ENCODE measurements at places on chromosomes 13 and 19.

DNA sequence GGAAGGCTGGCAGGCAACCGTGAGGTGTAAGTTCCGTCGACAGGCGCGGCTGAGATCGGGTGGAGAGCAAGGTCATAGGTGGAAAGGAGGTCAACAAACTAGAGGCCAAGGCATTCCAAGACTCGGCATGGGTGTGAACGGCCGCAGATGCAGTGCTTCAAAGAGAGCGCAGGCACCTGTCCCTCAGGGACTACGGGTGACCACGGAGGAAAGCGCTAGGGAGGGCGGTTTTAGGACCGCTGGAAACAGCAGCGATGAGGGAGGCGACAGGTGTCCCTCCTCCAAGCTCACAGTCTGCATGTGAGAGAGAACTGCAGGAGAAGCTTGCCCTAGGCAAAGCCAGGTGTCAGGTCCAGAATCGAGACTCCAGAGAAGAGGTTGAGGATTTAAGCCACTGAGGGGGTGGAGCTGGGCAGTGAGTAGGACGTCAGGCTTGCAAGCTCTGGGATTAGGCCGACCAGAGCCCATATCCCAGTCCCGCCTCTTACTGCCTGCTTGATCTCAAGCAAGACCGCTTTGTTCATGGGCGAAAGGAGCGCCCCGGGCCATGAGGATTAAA is 1.6 kb upstream of the MLNR start:
- no peak for DNase-seq

GRCh38 chr13:113816946-113817859 is 46.7 kb downstream of the GAS6 start:
- DNase-seq = peak; percentile 83

GRCh38 chr13:44382635-44383145 is 9.1 kb downstream of the SERP2 start:
- DNase-seq = no peak

DNA sequence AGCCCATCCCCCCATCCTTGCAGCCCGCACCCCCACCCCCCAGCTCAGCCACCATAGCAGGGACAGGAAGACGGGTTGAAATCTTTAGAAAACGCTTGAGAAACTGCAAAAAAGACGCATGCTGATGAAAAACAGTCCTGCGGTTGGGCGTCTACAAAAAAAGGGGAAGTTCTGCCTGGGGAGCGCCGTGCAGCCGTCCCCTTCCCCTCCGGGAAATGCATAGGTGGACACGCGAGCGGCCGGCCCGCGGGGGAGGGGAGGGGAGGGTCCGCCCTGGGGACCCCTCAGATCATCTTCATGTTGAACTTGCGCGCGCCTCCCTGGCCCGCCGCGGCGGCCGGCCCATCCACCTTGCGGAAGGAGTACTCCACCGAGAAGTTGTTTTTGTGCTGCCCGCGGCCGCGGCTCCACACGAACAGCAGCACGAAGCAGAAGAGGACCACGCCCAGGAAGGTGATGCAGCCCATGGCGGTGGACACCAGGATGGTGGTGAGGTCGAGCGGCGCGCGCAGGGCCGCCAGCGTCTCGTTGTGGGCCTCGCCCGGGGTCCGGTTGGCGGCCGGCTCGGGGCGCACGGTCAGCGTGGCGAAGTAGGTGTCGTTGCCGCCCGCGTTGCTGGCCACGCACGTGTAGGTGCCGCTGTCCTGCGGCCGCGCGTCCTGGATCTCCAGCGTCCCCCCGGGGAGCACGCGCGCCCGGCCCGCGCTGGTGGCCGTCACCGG is 7.9 kb upstream of the PEAK3 start:
- DNase-seq = peak; percentile 52

GRCh38 chr19:35846038-35846668 is 6.2 kb downstream of the NPHS1 start:
- DNase-seq = no peak

GRCh38 chr19:41298348-41298964 is 11.5 kb upstream of the CCDC97 start:
- peak; percentile 34 for DNase-seq

- no peak for DNase-seq
Measured at GRCh38 chr13:114108894-114109293, 23.5 kb downstream of the RASA3 start.

DNA sequence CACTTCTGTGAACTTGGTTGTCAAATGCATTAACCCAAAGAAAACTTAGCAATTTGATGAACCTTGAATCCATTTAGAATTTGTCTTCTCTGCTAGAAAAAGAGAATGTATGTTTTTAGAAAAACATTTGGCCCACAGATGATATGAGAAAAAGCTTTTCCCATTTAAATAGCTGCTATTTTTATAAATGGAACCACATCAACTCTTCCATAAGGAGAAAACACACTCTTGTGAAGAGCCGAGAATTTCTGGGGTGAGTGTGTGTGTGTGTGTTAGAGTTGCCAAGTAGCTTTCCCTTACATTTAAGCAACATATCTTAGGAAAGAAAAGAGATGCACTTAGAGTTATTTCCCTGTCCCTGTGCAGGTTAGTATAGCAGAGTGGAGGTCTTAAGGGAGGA is 322.8 kb downstream of the ITGBL1 start:
- DNase-seq = no peak

DNA sequence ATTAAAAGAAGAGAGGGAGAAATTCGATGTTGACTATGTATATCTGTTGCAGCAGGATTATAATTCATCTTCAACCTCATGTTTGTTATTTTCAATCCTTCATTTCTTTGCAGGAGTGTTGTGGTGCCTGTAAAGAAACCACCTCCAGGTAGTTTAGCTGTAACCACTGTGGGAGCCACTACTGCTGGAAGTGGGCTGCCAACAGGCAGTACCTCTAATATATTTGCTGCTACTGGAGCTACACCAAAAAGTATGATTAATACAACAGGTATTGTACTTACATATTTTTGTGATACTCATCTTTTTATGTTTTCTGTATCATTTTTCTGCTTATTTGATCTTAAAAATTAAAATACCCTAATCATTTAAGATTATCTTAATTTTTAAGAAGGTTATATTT is 266.5 kb downstream of the NBEA start:
- no peak for DNase-seq

DNA sequence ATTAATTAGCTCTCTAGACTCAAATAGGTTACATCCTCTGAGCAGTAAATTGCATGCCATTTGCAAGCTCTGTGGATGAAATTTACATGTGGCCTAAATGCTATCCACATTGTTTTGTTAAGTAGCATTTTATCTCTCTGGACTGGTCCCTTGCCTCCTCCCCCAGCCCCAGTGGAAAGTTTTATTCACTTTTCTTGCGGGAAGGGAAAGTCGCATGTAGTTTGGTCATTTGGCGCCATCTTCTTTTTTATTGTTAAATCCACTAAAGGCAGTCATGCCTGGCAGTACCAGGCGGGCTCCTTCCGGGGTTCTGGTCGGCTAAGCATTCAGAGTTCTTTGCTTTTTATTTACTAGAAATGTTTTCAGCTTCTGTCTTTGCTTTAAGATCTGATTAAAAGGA is 188.7 kb downstream of the TM9SF2 start:
- DNase-seq = no peak

GRCh38 chr19:30871979-30872378 is 477.3 kb downstream of the TSHZ3 start:
- DNase-seq = no peak

DNA sequence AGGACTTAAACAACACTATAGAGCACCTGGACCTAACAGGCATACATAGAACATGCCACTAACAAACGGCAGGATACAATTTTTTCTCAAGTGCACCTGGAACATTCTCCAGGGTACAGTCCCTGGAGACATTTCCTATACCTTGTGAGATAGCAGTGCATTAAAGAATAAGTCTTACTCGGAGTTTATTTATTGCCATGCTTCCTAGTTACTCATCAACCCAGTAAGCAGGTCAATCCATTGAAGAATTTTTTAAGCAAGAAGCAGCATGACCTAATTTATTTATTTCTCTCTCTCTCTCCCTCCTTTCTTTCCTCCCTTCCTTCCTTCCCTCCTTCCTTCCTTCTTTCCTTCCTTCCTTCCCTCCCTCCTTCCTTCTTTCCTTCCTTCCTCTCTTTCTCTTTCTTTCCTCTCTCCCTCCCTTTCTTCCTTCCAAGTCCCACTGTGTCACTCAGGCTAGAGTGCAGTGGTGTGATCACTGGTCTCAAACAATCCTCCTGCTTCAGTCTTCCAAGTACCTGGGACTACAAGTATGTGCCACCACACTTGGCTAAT is 6.6 kb upstream of the TFDP1 start:
- DNase-seq = no peak

GRCh38 chr19:409516-410242 is 732 bp upstream of the C2CD4C start:
- no peak for DNase-seq

- no peak for DNase-seq
Measured at GRCh38 chr13:46041419-46041839, 11.1 kb downstream of the ZC3H13 start.

GRCh38 chr19:45677351-45678230 is 9.6 kb downstream of the GIPR start:
- DNase-seq = peak; percentile 89

DNA sequence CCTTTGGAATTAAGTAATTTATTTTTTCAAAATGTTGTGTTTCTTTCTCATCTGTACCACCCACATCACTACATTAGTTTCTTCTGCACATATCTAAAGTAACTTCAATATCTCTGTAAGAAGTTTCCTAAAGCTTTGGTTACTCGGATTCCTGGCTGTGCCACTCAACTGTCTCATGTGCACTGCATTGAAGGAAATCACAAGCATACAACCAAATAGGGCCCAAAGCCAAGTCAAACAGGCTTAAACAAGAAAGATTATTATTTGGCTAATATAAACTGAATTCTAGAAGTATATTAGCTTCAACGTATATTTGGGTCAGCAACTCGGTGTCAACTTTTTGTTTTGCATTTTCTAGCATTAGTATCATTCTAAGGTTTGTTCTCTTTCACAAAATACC is 1647.6 kb upstream of the SPRY2 start:
- no peak for DNase-seq

DNA sequence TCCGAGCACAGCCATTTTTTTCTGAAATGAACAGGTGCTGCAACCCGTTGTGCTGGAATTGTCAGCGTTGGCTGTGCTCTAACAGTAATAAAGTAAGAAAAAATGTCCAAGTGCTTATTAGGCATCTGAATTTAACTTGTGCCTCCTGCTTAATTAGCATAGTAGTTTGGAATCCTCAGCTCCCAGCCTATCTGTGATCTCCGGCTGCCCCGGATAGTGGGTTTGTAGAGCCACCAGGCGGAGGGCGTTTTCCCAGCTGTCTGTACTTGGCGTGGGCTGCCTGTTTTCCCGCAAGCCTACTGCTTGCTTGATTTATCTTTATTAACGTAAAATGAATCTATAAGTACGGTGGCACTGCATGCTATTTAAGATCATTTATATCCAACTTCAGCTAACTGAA is 137.9 kb downstream of the MTUS2 start:
- no peak for DNase-seq

- DNase-seq = no peak
Measured at GRCh38 chr19:16016226-16017137, 59.8 kb upstream of the TPM4 start.

DNA sequence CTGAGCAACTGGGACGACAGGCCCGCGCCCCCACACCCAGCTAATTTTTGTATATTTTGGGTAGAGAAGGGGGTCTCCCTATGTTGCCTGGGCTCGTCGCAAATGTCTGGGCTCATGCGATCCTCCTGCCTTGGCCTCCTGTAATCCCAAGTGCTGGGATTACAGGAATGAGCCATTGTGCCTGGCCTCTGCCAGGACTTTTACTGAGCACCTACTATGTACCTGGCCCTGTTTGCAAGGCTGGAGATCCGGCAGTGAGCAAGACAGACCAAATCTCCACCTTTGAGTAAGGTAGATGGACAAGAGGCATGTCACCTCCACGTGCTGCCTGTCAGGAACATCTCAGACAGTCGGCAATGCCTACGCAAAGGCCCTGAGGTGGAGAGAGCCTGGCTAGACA is 6.9 kb downstream of the FKBP8 start:
- DNase-seq = no peak

DNA sequence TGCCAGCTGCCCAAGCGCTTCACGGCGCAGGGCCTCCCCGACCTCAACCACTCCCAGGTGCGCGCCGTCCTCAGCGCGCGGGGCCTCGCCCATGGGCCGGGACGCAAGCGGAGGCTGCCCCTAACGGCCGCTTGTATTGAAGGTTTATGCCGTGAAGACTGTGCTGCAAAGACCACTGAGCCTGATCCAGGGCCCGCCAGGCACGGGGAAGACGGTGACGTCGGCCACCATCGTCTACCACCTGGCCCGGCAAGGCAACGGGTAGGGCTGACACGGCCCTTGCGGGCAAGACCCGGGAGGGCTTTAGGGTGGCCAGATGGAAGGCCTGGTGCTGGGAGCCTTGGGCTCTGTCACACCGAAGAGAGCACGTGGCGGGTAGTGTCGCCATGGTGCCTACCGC is 23.2 kb downstream of the UPF1 start:
- DNase-seq = no peak

- no peak for DNase-seq
Measured at GRCh38 chr19:8585894-8586750, 8.9 kb upstream of the MYO1F start.

DNA sequence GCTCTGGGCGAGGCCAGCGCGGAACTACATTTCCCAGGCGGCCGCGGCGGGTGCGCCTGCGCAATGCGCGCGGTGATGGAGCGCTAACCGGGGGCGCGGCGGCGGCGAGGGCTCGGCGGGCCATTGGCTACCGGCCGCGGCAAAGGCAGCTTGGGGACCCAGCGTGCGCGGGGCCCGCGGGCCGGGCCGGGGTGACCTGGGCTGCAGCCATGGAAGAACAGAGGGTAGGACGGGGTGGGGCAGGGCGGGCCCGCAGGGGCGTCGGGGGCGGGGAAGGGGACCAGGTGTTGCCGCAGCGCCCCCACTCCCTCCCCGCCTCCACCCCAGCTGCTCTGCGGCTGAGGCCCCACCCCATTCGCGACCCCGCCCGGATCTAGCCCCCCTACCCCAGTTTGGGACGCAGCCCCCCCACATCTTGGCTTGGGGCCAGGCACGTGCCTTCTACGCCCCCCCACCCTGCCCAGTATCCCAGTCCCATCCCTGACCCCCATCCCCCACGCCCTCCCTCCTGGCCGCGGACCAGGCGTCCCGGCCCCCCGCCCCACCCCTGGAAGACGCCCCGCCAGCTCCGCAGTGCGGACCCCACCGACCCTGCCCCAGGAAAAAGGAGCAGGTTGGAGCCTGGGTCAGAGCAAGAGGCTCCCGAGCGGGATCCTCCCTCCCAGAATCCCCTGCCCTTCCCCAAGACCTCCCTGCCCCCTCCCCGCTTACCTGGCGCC is at the start of gene FSD1:
Gene FSD1, plus strand, starts transcription at position 61 of the 719 bp plus-strand sequence. Its CDS starts 149 bp downstream, at position 210.
- peak; percentile 55 for DNase-seq

DNA sequence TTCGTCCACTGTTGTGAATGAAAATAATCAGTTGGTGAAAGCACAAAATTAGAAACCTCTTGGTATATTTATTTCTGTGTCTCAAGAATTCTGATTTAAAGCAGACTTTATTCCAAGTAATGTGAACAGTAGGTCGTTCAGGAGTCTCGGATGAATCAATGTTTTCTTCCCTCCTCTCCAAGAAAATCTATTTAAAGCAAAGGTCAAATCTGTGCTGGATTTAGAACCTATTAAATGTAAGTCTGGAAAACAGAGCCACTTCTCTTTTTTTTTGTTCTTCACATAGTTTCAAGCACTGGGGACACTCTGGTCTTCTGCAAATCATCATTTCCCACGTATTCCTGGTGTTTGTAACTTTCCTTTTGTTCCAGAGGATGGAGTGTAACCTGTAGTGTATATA is 312.7 kb downstream of the ATP8A2 start:
- DNase-seq = no peak

All from T-cell (primary cell).